ENCODE measurements at places on chromosomes 5 and 9.

DNA sequence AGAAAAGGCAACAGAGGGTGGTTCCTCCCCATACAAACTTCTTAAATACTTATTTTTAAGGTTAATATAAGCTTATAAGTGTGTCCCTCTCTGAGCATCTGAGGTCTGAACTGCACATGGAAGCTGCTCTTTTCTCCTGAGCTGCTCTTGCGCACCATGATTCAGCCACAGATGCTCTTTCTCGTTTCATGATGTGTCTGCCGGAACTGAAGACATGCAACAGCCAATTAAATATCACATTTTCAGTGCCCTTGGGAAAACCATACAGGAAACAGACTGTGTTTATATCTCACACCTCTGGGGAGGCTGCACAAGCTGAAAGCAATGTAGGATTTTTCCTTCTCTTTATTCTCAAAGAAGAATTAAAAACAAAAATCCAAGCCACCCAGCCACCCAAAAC, 96.8 kb upstream of the NREP start:
- ATAC-seq, result no peak

GRCh38 chr5:126777257-126777974, 480 bp downstream of the LMNB1 start:
- ATAC-seq, result peak; percentile 39

DNA sequence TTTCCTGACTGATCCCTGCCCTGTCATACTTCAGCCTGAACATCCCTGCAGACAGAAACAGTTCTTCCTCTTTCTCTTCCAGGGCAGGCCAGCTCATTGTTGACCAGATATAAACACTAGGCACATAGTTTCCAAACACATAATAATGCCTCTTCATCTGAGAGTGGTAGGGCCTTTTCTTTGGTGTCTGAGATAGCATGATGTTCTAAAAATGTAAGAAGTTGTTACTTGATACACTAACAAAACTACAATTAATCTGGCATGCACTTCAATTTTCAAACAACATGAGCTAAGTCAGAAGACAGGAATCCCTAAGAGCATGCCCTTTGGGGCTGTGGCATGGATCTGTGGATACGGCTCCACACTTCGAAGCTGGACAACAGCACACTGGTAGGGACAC, 246.6 kb downstream of the SPOCK1 start:
- no peak for ATAC-seq

DNA sequence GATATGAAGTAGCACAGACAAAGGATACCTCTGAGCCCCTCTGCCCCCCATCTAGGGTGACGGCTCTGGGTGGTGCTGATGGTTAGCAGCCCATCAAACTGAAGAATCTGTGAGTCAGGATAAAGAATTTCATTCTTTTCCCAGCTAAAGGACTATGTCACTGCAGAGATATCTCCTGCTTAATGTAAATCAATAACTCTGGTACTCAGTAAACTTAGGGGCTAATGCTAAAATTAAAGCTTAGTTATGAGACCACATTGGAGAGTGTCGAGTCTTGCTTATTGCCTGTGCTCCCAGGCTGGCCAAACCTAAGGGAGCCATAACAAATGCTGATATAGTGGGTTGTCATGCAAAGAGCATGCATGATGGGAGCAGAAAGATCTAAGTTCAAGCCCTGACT, 25.6 kb upstream of the ACTBL2 start:
- no peak for ATAC-seq
